ENCODE measurements at places on chromosomes 16 and 17. TPM values are rescaled to one million over a fixed set of nuclear protein-coding genes. Genes with fewer than 3 reads are reported as not detected.

TK2 gene
- total RNA-seq, result 13.6 TPM

GRCh38 chr17:64488301-64488700 lies 8.6 kb downstream of the POLG2 start:
- no peak for DNase-seq

- DNase-seq, result no peak
These were observed 12.8 kb upstream of the SLC38A8 start for GRCh38 chr16:84055366-84055765.

DNA sequence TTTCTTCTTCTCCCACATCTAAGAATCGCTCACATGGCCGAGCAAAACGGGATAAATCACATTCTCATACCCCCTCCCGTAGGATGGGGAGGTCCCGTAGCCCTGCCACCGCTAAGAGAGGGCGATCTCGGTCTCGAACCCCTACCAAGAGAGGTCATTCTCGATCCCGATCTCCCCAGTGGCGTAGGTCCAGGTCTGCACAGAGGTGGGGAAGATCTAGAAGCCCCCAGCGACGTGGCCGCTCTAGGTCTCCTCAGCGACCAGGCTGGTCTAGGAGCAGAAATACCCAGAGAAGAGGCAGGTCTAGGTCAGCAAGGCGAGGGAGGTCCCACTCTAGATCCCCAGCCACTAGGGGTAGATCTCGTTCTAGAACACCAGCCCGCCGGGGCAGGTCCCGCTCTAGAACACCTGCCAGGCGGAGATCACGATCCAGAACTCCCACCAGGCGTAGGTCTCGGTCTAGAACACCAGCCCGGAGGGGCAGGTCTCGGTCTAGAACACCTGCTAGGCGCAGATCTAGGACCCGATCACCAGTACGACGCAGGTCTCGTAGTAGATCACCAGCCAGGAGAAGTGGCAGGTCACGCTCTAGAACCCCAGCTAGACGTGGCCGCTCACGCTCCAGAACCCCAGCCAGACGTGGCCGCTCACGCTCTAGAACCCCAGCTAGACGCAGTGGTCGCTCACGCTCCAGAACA lies 9.6 kb downstream of the SRRM2 start:
- DNase-seq, result no peak

GRCh38 chr16:8589057-8589899 lies 1.0 kb downstream of the TMEM114 start:
- no peak for DNase-seq

DNA sequence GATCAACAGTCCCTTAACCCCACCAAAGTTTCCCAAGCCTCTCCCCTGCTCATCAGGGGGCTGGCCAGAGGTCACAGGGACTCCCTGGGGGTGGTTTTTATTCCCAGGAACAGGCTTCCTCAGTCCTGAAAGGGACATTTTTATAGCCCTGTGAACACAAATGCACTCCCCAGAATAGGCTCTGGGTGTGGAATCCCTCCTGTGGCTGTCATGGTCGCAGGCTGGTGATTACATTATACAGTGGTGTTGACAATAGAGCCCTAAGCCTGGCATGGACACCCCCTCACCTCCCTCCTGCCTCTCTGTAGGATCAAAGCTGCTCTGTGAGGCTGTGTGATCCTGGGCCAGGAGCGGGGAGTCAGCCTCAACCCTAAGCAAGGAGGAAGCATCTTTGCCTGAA lies 1.4 kb upstream of the CA4 start:
- DNase-seq, result no peak

- DNase-seq, result no peak
These were observed 116.6 kb downstream of the SPECC1 start for GRCh38 chr17:20125724-20126123.

COIL gene
- total RNA-seq, result 13.0 TPM

DNA sequence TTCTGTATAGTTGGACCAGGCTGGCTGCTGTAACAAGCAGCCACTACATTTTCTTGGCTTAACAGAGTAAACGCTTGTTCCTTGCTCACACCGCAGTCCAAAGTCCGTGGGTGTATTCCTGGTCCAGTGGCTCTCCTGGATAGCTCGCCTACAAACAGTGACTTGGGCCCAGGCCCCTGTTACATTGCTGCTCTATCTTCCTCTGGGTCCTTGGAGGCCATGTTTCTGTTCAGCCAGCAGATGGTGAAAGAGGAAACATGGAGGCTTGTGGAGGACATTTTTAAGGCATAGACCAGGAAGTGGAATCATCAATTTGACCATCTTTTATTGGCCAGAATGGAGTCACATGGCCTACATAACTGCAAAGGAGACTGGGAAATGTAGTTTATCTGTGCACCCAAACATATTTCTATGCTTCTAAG lies 55.1 kb downstream of the ATP2C2 start:
- no peak for DNase-seq

GRCh38 chr16:2473446-2473926 lies 1.4 kb upstream of the TBC1D24 start:
- DNase-seq, result no peak

CDH8 gene
- 0.42 TPM for total RNA-seq

GRCh38 chr16:31001507-31002249 lies 8.8 kb downstream of the STX1B start:
- no peak for DNase-seq

SULT1A2 gene
- total RNA-seq, result not detected

EZH1 gene
- total RNA-seq, result 36.9 TPM

SLC47A2 gene
- 2.5 TPM for total RNA-seq

CWC25 gene
- total RNA-seq, result 35.8 TPM

GRCh38 chr16:50040710-50041109 lies 15.7 kb downstream of the CNEP1R1 start:
- no peak for DNase-seq

GRCh38 chr17:38730526-38731379 lies 612 bp downstream of the CISD3 start:
- DNase-seq, result peak; percentile 86

DNA sequence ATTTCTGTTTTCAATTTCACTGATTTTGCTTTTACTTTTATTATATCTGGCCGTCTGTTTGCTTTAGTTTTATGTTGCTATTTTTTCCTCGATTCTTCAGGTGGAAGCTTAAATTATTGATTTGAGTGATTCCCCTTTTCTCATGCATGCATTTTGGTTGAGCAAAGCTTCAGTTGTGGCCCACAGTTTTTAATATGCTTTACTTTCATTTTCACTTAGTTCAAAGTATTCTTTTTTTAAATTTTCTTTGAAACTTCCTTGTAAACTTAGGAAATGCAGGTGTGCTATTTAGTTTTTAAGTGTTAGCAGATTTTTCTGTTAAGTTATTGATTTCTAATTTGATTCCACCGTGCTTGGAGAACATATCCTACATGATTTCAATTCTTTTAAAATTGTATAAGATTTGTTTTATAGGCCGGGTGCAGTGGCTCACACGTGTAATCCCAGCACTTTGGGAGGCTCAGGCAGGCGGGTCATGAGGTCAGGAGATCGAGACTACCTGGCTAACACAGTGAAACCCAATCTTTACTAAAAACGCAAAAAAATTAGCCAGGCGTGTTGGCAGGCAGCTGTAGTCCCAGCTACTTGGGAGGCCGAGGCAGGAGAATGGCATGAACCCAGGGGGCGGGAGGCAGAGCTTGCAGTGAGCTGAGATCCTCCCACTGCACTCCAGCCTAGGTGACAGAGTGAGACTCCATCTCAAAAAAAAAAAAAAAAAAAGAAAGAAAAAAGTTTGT lies 531.2 kb downstream of the KIF2B start:
- no peak for DNase-seq

DNA sequence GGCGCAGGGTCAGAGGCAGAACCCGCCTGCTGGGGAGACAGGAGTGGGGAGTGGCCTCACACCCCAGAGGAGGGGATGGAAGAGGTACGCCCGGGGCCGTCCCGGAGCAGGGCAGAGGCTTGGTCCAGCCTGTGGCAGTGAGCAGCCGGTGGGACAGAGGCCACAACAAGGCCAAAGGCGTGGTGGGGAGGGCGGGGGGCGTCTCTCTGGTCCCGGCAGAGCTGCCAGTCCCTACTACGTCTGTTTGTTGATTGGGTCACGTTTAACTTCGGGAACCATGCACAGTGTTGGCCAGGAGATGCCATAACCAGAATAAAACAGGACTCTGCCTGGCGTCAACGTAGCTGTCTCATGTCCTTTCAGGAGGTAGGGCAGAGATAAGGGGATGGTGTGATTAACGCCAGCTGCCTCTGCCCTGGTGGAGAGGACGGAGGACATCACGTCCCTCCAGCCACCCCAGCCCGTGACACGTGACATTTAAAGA lies 192.8 kb downstream of the BANP start:
- no peak for DNase-seq

GRCh38 chr17:20073055-20073979 lies 64.2 kb downstream of the SPECC1 start:
- DNase-seq, result no peak

GRCh38 chr17:55588446-55589242 lies 77.4 kb upstream of the SMIM36 start:
- DNase-seq, result no peak

GRCh38 chr16:9206156-9206555 lies 114.7 kb downstream of the HAPSTR1 start:
- DNase-seq, result no peak

GRCh38 chr17:57082441-57082840 lies 2.6 kb upstream of the AKAP1 start:
- no peak for DNase-seq

- DNase-seq, result no peak
These were observed 185.2 kb downstream of the SOX9 start for GRCh38 chr17:72306037-72306436.

MILR1 gene
- not detected for total RNA-seq

DNA sequence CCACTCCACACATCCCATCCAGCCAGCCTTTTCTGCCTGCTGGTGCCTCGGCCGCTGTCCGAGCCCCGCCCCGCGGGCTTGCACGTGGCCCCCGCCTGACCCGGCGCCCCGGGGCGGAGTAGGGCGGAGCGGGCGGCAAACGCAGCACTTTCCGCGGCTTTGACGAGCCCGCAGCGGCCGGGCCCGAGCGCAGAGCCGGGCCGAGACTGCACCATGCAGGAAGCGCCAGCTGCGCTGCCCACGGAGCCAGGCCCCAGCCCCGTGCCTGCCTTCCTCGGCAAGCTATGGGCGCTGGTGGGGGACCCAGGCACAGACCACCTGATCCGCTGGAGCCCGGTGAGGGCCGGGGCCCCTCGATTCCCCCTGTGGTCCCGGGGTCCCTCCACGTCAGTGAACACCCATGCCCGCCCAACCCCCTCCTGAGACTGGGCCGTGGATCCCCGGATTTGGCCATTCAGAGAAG lies at the start of gene HSF4:
Gene HSF4, plus strand, starts transcription at position 147 of the 463 bp plus-strand sequence. Its CDS starts 67 bp downstream, at position 214.
- no peak for DNase-seq

KRTAP17-1 gene
- 8.0 TPM for total RNA-seq

DNA sequence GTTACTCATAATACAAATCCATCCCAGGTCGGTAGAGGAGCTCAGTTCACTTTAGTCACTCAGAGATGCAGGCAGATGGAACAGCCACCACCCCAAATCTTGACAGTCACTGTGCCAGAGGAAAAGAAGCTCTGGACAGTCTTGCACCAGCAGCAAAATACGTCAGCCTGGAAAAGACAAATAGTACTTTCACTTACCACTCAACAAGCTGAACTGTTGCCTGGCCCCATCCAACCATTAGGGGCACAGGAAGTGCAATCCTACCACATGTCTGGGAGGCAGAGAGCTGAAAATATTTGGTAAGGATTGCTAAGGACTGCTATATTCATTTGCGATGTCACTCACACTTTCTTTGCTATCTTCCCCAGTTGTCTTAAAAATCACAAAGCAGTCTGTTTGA lies 239.1 kb upstream of the TOX3 start:
- no peak for DNase-seq

CD79B gene
- total RNA-seq, result 1.5 TPM

GRCh38 chr16:66617728-66618127 lies 13.2 kb downstream of the CMTM3 start:
- DNase-seq, result no peak

DNA sequence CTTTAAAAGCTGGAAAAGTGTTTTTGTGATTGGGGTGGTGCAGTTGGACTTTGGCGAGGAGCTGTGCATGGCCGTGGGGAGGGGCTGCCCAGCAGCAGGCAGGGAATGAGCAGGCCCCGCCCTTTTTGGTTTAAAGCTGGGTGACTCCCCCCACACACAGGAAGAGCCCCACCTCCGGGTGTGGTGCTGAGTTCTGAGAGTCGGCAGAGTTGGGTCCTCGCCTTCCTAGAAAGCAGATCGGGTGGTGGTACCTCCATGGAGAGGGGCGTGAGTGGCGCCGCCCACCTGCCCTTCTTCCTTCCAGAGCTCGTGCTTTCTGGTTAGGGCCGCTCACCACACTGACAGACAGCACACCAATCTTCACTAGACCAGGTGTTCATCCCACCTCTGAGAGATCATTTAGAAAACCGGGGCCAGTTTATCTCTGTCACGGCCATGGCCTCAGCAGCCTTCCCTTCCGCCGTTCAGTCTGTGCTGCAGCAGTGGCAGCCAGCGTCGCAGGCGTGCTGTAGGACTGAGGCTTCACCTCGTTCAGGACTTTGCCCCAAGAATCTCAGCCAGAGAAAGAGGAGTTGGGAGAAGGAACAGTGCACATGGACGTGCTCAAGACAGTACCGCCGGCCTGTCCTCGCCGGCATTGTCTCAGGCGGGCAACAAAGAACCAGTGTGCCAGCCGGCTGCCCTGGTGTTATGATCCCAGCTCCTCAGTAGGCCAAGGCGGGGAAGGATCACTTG lies 144.0 kb upstream of the CHMP6 start:
- DNase-seq, result peak; percentile 30

TMC5 gene
- 1.1 TPM for total RNA-seq

SLC13A2 gene
- 15.3 TPM for total RNA-seq

LGALS9 gene
- total RNA-seq, result 10.6 TPM

- DNase-seq, result no peak
These were observed 1.3 kb upstream of the NUTF2 start for GRCh38 chr16:67845291-67846062.

DNA sequence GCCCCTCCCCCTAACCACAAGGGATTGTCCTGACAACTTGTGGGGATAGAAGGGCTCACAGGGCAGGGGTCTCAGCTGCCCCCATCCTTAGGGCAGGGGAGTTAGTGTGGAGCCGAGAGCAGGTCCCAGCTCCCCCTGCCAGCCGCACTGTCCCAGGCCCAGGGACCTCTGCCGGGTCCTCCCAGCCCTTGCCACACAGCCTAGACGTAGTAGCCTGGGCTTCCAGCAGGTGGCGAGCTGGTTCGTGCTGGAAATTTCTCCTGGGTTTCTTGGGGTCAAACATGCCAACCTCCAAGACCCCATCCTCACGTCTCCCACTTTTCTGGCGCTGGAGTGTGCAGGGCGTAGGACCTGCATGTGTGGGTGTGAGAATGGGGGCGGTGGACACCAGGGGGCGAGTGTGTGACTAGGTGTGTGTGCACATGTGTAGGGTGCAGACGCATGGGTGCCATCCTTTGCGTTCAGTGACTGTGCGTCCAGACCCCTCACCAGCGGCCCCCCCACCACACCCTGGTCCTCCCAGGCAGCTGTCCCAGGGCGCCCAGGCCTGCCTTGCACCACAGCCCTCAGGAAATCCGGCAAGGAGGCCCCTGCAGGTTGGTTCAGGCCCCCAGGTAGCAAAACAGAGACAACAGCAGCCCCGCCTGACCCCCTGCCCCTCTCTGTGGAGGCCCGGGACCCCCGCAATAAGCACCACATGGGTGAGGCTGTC lies 29.5 kb downstream of the SBK1 start:
- no peak for DNase-seq

TEDC2 gene
- 1.4 TPM for total RNA-seq

RCVRN gene
- total RNA-seq, result 0.89 TPM

GRCh38 chr17:8155231-8155995 lies 3.2 kb upstream of the PER1 start:
- DNase-seq, result peak; percentile 76

GRCh38 chr17:2680961-2681360 lies 30.6 kb downstream of the CLUH start:
- no peak for DNase-seq
